ENCODE measurements at places on chromosomes 7 and 10.

DNA sequence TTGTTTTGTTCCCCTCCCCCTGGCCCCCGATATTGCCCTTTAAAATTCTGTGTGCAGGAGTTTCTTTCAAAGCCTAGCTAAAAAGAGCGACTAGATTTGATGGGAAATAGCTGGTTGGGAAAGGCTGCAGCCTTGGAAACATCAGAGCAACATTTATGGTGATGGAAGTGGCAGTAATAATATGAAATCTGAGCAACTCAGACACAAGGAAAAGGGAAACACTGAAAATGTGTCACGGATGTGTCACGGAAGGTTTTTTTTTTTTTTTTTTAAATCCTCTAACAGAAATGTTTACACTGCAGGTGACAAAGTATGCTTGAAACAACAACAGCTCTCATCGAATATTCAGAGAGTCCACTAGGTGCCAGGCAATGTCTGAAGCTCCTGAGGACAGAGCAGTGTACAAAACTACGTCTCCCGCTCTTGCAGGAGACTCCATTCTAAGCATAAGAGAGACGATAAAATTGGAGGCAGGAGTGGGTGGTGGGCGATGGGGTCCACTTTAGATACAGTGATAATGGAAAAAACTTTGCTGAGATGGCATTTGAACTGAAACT, 143.0 kb downstream of the RSU1 start:
- no peaks in the 10 kb centered on the region for H3K4me1 ChIP-seq
- H3K36me3 ChIP-seq, result no peaks in the 10 kb centered on the region
- no peak overlapping the region for H3K4me3 ChIP-seq

GRCh38 chr7:44394112-44394447, 68.7 kb upstream of the CAMK2B start:
- H3K27me3 ChIP-seq, result no peaks in the 10 kb centered on the region
- H3K27ac ChIP-seq, result no peak overlapping the region
- peaks cover 15% of the 10 kb centered on the region for H3K36me3 ChIP-seq
- no peaks in the 10 kb centered on the region for H3K4me1 ChIP-seq
- no peak overlapping the region for H3K4me3 ChIP-seq

DNA sequence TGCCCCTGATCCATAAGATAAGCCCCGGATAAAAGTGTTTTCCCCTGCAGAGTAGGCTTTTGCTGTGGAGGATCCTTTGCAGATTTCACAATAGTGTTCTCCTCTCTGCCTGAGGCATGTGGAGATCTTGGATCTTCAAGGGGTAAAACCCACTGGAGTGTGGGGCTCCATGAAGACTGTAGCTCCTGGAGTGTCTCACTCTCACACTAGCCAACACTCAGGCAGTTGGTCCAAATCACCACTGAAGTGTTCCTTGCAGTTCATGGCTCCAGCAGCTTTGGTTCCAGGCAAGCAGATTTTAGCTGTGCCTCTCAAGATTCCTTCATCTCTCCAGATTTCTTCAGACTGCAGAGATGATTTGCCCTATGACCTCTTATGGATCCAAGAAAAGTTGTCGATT, 665.3 kb downstream of the TNS3 start:
- no peaks in the 10 kb centered on the region for H3K27me3 ChIP-seq
- H3K36me3 ChIP-seq, result no peaks in the 10 kb centered on the region
- H3K4me1 ChIP-seq, result no peaks in the 10 kb centered on the region
- no peak overlapping the region for H3K4me3 ChIP-seq

GRCh38 chr10:63388421-63389031, 77.3 kb downstream of the JMJD1C start:
- DNase-seq, result peak; percentile 56
- no peak overlapping the region for H3K4me3 ChIP-seq
- no peaks in the 10 kb centered on the region for H3K36me3 ChIP-seq
- no peaks in the 10 kb centered on the region for H3K27me3 ChIP-seq
- no peak overlapping the region for H3K27ac ChIP-seq

- H3K36me3 ChIP-seq, result no peaks in the 10 kb centered on the region
- peaks cover 34% of the 10 kb centered on the region for H3K4me1 ChIP-seq
- H3K27ac ChIP-seq, result no peak overlapping the region
- H3K4me3 ChIP-seq, result no peak overlapping the region
- DNase-seq, result no peak
- H3K27me3 ChIP-seq, result no peaks in the 10 kb centered on the region
These were observed 229.1 kb downstream of the CUX1 start for GRCh38 chr7:102046373-102047117.

DNA sequence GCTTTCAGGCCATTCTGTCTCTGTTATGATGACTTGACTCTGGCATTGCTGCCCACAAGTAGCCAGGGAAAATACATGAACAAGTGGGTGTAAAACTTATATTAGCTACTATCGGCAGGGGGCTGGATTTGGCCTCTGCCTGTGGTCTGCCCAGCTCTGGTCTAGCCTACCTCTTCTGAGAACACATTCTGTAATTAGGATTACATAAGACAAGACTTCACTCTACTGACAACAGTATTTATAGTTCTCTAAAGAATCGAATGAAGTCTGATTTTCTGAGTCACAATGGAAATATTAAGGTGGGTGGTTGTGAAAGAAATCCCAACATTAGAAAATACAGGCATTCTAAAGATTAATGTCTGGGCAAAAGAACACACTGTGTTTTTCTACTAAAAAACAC, 55.5 kb downstream of the DLD start:
- no peak overlapping the region for H3K4me3 ChIP-seq
- peaks cover 70% of the 10 kb centered on the region for H3K36me3 ChIP-seq
- peak; percentile 75 for DNase-seq
- peaks cover 63% of the 10 kb centered on the region for H3K4me1 ChIP-seq
- peak overlapping the region; percentile 71 for H3K27ac ChIP-seq

- no peaks in the 10 kb centered on the region for H3K27me3 ChIP-seq
- H3K27ac ChIP-seq, result peak overlapping the region; percentile 84
- H3K4me3 ChIP-seq, result no peak overlapping the region
- peak; percentile 91 for DNase-seq
These were observed 22.4 kb upstream of the LRRC17 start for GRCh38 chr7:102890292-102890970.

- H3K4me1 ChIP-seq, result no peaks in the 10 kb centered on the region
- no peak overlapping the region for H3K27ac ChIP-seq
- no peaks in the 10 kb centered on the region for H3K27me3 ChIP-seq
- H3K36me3 ChIP-seq, result no peaks in the 10 kb centered on the region
- H3K4me3 ChIP-seq, result no peak overlapping the region
These were observed 92.8 kb downstream of the ALOX5 start for GRCh38 chr10:45466784-45467183.

GRCh38 chr7:24135003-24135817, 148.8 kb upstream of the NPY start:
- H3K4me1 ChIP-seq, result no peaks in the 10 kb centered on the region
- no peak for DNase-seq
- no peak overlapping the region for H3K4me3 ChIP-seq

- H3K4me3 ChIP-seq, result no peak overlapping the region
- H3K27me3 ChIP-seq, result no peaks in the 10 kb centered on the region
- no peak overlapping the region for H3K27ac ChIP-seq
- no peak for DNase-seq
- no peaks in the 10 kb centered on the region for H3K4me1 ChIP-seq
These were observed 8.4 kb downstream of the GTF2IRD1 start for GRCh38 chr7:74461970-74462706.

DNA sequence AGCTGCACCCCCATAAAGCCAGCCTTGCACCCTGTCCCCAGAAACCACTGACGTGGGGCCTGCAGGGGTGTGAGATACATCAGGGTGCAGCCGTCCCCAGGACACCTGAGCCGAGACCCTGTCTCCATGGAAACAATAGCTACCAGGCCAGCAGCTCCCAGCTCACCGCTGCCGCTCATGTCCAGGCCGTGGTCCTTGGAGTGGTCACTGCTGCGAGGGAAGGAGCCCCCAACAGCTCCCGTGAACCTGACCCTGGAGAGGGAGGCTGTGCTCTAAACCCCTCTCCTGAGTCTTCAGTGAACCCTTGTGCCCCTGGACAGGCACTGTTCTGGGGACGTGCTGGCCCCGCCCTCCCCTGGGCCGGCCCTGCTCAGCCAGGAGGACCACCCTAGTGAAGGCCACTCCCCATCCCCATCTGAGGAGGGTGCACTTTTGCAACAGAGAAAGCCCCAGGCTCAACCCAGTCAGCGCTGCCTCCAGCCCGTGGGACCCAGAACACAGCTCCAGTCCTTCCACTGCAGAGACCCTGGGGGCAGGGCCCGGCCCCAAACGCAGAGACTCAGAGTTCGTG, 19.6 kb upstream of the INPP5A start:
- H3K4me1 ChIP-seq, result peaks cover 50% of the 10 kb centered on the region
- no peaks in the 10 kb centered on the region for H3K36me3 ChIP-seq
- H3K27ac ChIP-seq, result peak overlapping the region; percentile 86
- no peaks in the 10 kb centered on the region for H3K27me3 ChIP-seq
- DNase-seq, result no peak
- H3K4me3 ChIP-seq, result no peak overlapping the region

- H3K27me3 ChIP-seq, result no peaks in the 10 kb centered on the region
- no peak overlapping the region for H3K27ac ChIP-seq
- no peak for DNase-seq
These were observed 341.8 kb upstream of the SEMA3A start for GRCh38 chr7:84536271-84536870.

GRCh38 chr7:1611708-1612241, 41.9 kb upstream of the PSMG3 start:
- H3K27ac ChIP-seq, result peak overlapping the region; percentile 41
- H3K27me3 ChIP-seq, result no peaks in the 10 kb centered on the region
- no peak overlapping the region for H3K4me3 ChIP-seq
- H3K36me3 ChIP-seq, result no peaks in the 10 kb centered on the region

DNA sequence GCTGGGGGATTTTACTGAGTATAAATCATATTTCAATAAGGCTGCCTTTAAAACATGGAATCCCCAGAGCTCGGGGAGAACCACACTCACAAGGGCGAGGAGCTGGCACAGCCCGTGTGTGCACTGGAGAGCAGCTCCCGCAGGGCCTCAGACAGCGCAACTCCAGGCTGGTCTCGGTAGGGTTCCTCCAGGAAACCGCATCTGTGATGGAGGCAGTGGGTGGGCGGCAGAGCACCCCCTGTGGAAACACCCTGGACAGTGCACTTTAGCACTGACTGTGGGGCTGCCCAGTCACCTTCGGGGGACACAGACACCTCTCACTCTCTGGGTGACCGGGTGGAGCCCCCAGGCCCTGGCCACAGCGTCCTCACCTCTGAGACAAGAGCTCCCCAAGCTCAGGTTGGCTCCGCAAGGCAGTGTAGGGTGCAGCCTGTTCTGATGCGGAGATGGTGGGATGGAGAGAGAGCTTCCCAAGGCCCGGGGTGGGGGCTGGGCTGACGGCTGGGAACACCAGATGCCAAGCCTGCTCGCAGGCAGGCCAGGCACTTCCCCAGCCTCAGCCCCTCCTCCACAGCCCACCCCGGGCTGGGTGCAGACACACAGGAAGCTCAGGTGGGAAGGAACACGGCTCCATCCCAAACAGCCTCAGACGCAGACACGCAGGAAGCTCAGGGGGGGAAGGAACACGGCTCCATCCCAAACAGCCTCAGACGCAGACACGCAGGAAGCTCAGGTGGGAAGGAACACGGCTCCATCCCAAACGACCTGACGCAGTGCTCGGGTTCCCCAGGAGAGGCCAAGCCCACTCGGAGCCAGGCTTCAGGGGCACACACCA, 224.4 kb downstream of the MAD1L1 start:
- H3K27me3 ChIP-seq, result no peaks in the 10 kb centered on the region
- H3K27ac ChIP-seq, result no peak overlapping the region
- H3K36me3 ChIP-seq, result no peaks in the 10 kb centered on the region
- H3K4me3 ChIP-seq, result no peak overlapping the region
- no peak for DNase-seq

DNA sequence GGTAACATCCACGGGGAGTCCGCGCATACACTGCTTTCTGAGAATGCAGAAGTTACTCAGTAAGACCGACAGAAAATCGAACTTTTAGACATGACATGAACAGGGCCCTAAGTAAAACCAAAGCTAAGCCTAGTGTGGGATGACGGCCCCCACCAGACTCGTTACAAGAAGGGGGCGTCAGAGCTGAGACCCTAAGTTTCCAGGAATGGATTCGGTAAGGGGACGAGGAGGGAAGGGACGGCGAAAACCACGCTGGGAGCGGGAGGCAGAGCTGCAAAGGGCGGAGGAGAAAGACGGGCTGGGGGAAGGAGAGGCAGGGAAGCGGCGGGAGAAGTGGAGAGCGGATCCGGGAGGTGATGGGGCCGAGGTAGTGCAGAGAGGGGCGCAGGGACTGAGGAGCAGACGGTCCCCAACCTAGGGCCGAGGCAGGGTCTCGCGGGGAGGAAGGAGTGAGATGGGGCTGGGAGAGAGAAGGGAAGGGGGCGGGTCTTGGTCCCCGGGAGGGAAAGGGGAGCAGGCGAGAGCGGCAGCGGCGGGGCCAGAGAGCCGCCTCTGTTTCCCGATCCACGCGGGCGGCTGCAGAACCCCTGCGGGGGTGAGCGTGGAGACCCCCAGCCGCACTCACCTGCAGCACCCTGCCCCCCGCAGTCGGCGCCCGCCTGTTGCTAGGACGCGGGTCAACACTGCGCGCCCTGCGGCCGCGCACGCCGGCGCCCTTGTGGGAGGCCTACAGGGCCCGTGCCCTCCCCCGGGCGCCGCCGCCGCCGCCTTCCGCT, 513 bp downstream of the ODAD2 start:
- no peaks in the 10 kb centered on the region for H3K4me1 ChIP-seq
- peak overlapping the region; percentile 81 for H3K4me3 ChIP-seq
- peak overlapping the region; percentile 48 for H3K27ac ChIP-seq
- H3K36me3 ChIP-seq, result no peaks in the 10 kb centered on the region
- DNase-seq, result peak; percentile 36
- no peaks in the 10 kb centered on the region for H3K27me3 ChIP-seq

DNA sequence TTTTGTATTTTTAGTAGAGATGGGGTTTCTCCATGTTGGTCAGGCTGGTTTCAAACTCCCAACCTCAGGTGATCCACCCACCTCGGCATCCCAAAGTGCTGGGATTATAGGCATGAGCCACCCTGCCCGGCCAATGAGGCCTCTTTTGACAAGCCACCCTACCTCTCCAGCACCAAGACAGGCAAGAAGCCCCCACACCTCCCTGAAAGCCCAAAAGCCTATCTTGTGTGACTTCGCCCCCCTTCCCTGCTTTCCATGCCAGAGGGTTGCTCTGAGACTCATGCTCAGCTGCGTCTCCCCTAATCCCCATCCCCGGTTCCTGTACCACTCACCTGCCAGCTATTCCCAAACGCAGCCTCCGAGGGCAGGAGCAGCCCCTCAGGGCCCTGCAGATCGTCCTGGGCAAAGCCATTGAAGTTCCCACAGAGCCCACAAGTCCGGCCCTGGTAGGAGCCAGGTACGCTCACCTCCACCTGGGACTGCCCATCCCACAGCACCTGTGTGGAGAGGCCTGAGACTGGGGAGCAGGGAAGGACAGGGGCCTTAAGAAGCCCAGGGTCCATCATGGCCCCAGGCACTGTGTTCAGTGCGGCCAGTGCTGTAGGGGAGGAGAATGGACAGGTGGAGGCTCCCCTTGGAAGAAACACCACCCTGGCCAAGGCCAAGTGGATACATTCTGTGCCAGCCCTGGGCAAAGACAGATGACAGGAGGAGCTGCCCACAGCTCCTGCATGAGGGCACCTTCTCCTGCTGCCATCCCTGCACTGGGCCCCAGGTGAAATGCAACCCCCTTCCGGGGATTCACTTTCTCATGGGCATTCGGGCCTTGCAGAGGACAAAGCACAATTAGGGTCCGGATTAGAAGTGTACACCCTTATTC, 15.8 kb downstream of the ATP6V1F start:
- no peaks in the 10 kb centered on the region for H3K4me1 ChIP-seq
- no peaks in the 10 kb centered on the region for H3K36me3 ChIP-seq
- no peak for DNase-seq
- no peaks in the 10 kb centered on the region for H3K27me3 ChIP-seq
- no peak overlapping the region for H3K27ac ChIP-seq
